Activated T-cell treated with anti-CD3 and anti-CD28 coated beads, Interleukin-2, amount 50 U/mL, for 72 hours (primary cell): ENCODE measurements at places on chromosomes 13 and 19. TPM values are rescaled to one million over a fixed set of nuclear protein-coding genes. Genes with fewer than 3 reads are reported as not detected.

DNA sequence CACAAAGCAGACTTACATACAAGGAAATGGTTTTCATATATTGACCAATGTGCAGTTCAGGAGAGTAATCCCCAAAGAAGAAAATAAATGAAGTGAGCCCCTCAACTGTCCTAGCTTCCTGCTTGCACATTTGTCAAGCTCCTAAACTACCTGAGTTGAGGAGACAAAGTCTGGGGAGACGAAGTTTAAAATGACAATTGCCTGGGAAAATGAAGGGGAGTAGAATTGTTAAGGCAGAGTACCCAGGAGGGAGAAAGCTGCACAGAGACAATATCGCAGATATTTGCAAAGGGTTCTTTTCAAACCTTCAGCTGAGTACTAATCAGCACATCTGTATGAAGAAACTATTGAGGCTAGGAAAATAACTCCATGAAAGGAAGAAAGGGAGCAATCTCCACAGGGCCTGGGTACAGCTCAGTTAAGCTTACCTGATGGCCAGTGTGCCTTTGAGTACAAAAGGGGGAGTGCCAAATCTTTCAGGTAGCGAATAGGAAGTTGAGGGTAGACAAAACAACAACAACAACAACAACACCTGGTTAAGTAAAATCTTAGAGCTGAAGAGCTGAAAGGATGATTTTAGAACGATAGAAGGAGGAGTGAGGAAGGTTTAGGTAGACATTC lies 1700.1 kb upstream of the PRR20A start:
- no peak for DNase-seq
- H3K4me3 ChIP-seq = no peak overlapping the region
- no peaks in the 10 kb centered on the region for H3K36me3 ChIP-seq
- no peaks in the 10 kb centered on the region for H3K4me1 ChIP-seq
- H3K27ac ChIP-seq = no peak overlapping the region
- no peaks in the 10 kb centered on the region for H3K27me3 ChIP-seq

- H3K36me3 ChIP-seq = no peaks in the 10 kb centered on the region
- H3K4me1 ChIP-seq = peaks cover 52% of the 10 kb centered on the region
- peak; percentile 69 for DNase-seq
- peak overlapping the region; percentile 90 for H3K27ac ChIP-seq
Observed at GRCh38 chr19:8194528-8195267, 14.5 kb upstream of the CERS4 start.

DNA sequence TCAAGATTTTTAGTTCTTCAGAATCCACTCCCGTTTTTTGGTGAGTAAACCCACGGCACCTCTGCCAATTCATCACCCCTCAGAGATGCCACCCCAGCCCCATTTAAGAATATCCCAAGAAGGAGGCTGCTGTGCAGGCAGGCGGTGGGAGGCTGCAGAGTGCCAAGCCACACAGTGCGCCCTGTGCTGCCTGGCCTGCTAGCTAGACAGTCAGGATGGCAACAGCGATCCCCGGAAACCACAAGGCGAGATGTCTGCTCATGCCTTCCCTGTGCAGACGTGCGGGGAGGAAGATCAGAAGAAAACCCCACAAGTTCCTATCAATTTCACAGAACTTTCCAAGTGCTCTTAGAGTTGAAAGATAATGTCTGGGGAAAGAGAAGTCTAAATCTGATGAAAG lies 64.8 kb upstream of the GPR183 start:
- H3K36me3 ChIP-seq = peaks cover 22% of the 10 kb centered on the region
- H3K27ac ChIP-seq = peak overlapping the region; percentile 31
- H3K4me3 ChIP-seq = peak overlapping the region; percentile 77
- peak; percentile 55 for DNase-seq
- peaks cover 97% of the 10 kb centered on the region for H3K4me1 ChIP-seq
- no peaks in the 10 kb centered on the region for H3K27me3 ChIP-seq

DNA sequence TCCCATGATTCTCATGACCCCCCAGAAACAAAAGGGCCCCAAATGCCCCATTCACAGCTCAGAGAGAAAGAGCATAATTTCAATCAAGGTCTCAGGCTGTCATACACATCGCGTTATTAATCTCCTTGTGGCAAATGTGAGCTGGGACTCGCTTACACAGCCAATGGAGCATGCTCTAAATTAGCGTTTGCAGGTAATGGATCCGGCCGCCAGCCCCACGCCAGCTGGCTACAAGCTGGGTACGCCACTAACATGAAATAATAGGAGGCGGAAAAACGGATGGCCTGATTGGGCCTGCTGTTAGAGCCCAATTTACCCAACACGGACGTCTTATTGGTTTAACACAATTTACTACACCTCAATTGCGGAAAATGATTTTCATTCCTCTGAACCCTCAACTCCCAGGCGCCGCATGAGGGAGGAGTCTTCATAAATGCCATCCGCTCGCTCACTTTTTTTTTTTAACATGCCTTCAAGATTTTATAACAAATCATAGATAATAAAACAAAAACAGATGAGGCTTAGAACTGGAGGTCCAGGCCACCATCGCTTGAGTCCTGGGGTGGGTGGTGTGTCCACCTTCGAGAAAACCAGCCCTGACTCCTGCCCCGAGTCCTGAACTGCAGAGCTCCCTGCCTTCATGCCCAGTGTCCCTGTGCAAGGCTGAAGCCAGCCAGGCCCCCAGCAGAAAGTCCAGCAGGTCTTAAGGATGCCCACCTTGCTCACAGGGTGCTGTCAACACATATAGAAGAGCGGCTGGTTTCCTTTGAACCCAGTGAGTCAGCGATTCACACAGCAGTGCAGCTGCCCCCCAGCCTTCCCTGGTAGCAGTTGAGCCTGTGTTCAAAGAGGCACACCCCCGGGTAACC lies 62.1 kb downstream of the PEPD start:
- H3K4me1 ChIP-seq = no peaks in the 10 kb centered on the region
- H3K27me3 ChIP-seq = no peaks in the 10 kb centered on the region
- H3K27ac ChIP-seq = no peak overlapping the region
- no peaks in the 10 kb centered on the region for H3K36me3 ChIP-seq
- no peak for DNase-seq

DNA sequence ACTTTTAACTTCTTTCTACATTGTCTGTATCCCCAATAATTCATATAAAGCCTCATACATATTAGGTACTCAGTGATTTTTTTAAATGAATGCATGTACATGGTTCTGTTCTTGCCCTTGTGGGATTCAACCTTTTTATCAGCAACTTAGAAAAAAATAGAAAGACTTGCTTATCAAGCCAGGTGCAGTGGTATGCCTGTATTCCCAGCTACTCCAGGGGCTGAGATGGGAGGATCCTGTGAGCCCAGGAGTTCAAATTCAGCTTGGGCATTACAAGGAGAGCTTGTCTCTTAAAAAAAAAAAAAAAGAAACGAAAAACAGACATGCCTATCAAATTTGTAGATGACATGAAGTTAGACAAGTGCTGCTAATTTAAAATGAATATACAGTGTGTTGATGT lies 54.2 kb upstream of the MYCBP2 start:
- H3K27ac ChIP-seq = no peak overlapping the region
- H3K36me3 ChIP-seq = no peaks in the 10 kb centered on the region
- H3K4me1 ChIP-seq = no peaks in the 10 kb centered on the region
- H3K27me3 ChIP-seq = no peaks in the 10 kb centered on the region
- no peak for DNase-seq

DNA sequence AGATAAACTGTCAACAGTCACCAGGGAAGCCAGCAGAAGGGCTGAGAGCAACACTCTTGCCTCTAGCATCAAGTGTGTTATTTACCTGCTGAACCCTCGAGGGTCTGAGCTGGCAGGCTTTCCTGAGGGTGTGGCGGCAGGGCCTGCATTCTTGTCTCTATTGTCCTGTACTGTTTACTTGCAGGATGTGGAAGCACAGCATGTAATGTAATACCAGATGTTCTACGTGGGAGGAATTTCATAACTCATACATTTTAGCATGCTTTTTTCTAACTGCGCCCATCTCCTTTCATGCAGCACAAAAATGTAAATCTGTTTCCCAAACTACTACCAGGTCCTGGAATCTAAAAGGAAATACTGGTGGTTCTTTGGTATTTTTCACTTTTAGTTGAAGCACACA lies 153.1 kb downstream of the RGCC start:
- peaks cover 7% of the 10 kb centered on the region for H3K36me3 ChIP-seq
- H3K4me1 ChIP-seq = no peaks in the 10 kb centered on the region
- no peak overlapping the region for H3K27ac ChIP-seq
- H3K4me3 ChIP-seq = no peak overlapping the region
- no peak for DNase-seq

GRCh38 chr13:106096661-106097092 lies 438.8 kb downstream of the EFNB2 start:
- no peaks in the 10 kb centered on the region for H3K36me3 ChIP-seq
- no peaks in the 10 kb centered on the region for H3K4me1 ChIP-seq
- H3K4me3 ChIP-seq = no peak overlapping the region
- no peaks in the 10 kb centered on the region for H3K27me3 ChIP-seq

DNA sequence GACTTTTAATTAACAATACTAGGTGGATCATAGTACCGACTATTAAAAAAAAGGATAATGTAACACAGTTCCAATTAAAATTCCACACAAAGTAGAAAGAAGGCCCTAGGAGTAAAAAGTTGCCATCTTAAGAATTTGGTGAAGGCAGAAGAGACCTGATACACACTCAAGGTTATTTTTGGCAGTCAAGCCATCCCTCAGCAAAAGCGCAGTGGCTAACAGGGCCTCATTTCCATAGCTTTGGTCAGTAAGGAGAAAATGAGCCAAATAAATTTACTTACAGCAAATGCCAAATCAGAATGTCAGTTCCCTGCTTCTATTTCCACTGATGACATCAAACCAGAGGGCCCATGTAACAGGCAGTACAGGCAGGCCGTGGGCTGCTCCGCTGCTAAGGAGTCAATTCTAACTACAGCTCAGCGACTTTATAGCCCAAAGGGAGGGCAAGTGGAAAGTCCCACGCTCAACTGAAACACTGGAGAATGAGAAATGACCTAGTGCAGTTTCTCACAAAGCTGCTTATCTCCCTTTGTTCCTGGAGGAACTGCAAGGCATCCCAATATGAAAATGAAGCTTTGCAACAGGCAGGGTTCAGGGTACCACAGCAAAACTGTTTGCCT lies 6.3 kb downstream of the ARGLU1 start:
- no peaks in the 10 kb centered on the region for H3K27me3 ChIP-seq
- H3K4me3 ChIP-seq = peak overlapping the region; percentile 74
- peak; percentile 71 for DNase-seq
- peak overlapping the region; percentile 98 for H3K27ac ChIP-seq
- peaks cover 24% of the 10 kb centered on the region for H3K36me3 ChIP-seq
- H3K4me1 ChIP-seq = peaks cover 77% of the 10 kb centered on the region

- H3K36me3 ChIP-seq = no peaks in the 10 kb centered on the region
- DNase-seq = peak; percentile 73
- no peaks in the 10 kb centered on the region for H3K27me3 ChIP-seq
- H3K4me3 ChIP-seq = peak within 1 kb of the TSS; percentile 90
- peaks cover 38% of the 10 kb centered on the region for H3K4me1 ChIP-seq
Observed at GRCh38 chr19:35935911-35936737, at the start of gene LRFN3. TSS of gene LRFN3 (plus strand) at chr19:35936374. CDS start at chr19:35939426, 3,052 bp downstream.

DNA sequence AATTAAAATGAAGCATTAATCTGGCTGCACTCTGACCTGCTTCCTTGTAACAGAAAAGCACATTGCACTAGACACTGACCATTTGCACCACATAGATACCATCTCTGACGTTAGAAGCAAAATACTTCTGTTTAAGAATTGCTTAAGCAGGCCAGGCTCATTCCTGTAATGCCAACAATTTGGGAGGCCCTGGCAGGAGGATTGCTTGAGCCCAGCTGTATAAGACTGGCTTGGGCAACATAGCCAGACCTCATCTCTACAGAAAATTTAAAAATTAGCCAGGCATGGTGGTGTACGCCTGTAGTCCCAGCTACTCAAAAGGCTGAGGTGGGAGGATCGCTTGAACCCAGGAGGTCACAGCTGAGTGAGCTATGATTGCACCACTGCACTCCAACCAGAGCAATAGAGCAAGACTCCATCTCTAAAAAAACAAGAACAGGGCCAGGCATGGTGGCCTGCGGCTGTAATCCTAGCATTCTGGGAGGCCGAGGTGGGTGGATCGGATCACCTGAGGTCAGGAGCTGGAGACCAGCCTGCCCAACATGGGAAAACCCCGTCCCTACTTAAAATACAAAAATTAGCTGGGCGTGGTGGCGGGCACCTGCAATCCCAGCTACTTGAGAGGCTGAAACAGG lies 7.0 kb upstream of the TLE6 start:
- H3K4me3 ChIP-seq = no peak overlapping the region
- H3K36me3 ChIP-seq = no peaks in the 10 kb centered on the region
- peaks cover 7% of the 10 kb centered on the region for H3K4me1 ChIP-seq
- DNase-seq = no peak

DNA sequence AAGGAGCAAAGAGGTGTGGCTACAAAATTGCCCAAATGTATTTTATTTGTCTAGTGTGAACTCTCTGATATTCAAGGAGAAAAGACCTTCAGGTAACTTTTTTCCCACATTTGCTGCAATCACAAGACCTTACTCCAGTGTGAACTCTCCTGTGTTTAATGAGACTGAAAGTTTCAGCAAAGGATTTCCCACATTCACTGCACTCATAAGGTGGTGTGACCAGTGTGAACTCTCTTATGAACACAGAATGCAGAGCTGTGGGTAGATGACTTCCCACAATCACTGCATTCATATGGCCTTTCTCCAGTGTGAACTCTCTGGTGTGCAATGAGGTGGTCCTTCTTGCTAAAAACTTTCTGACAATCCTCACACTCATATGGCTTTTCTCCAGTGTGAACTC lies 16.4 kb downstream of the ZNF814 start:
- no peak for DNase-seq
- peaks cover 77% of the 10 kb centered on the region for H3K36me3 ChIP-seq
- H3K4me1 ChIP-seq = no peaks in the 10 kb centered on the region
- no peaks in the 10 kb centered on the region for H3K27me3 ChIP-seq
- H3K27ac ChIP-seq = no peak overlapping the region
- H3K4me3 ChIP-seq = no peak overlapping the region

DNA sequence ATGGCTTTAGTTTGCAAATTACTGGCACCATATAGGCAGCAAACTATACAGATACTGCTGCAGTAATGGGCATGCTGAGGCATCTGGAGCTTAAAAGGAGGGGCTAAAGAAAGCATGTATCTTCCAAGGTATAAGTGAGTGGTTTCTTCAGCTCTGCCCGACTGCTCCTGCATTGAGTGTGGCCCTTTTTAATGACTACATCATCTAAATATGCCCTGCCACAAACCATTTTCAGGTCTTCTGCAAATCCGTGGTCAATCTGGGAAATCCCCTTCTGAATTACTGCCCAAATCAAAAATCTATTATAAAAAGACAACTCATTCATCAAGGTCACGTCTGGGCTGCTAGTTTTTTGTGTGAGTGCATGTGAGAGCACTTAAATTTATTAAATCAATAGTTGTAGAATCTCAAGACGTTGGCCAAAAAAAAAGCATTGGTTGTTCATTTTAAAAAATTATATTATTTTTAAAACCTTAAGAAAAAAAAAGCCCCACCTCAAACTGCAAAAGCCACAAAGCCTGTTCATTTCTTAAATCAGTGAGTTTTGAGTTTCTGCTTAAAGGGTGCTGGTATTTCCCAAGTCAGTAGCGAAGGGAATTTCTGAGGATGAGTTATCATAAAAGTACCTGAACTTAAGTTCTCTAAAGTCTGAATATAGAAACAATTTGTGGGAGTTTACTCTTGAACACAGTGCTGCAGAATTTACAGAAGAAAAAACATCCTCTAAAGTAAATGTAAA lies 16.3 kb downstream of the LCP1 start:
- peaks cover 93% of the 10 kb centered on the region for H3K4me1 ChIP-seq
- DNase-seq = peak; percentile 73
- peak overlapping the region; percentile 91 for H3K4me3 ChIP-seq
- no peaks in the 10 kb centered on the region for H3K27me3 ChIP-seq

The DACT3 gene
- 3.4 TPM for total RNA-seq

The LILRB3 gene
- 1.2 TPM for total RNA-seq

The C13orf42 gene
- total RNA-seq = not detected

The PDE4C gene
- not detected for total RNA-seq
